ENCODE measurements at places on chromosomes 1 and 21. TPM values are rescaled to one million over a fixed set of nuclear protein-coding genes. Genes with fewer than 3 reads are reported as not detected.

KLHL21 gene
- 18.1 TPM for total RNA-seq

CHI3L2 gene
- total RNA-seq, result 10.4 TPM

GRCh38 chr1:3005771-3006170, 15.5 kb upstream of the ACTRT2 start:
- no peak for DNase-seq

GRCh38 chr21:43806017-43806710, 16.8 kb downstream of the RRP1 start:
- no peak for DNase-seq

- DNase-seq, result no peak
Measured at GRCh38 chr1:180211860-180212229, 18.2 kb upstream of the LHX4 start.

DNA sequence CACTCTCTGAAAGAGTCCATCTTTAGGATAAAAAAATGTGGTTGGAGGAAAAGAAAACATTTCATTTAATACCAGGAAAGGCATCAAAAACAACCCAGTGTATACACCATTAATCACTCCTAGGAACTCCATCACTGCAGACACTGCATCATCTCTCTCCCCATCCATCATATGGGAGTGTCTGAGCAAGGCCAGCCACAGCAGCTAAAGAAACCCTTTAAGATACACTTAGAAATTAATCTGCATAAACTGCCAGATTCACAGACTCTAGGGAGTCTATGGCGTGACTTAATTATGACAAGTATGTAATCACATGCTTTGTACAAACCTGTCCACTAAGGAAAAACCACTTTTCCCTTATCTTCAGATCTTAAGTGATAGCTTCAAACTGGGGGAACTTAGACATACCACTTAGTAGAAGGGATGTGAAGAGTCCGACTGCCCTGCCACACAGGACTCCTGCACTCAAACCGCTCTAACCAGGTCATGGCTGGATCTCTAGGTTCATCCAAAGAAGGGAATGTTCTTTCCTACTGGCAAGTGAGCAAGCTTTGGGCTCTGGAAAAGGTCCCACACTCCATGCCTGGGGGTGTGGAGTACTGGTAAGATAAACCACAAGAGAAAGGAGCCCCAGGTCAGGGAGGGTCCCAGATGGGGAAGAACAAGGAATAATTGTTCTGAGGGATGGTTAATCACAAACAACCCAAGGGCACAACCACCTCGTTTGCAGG, 61.0 kb upstream of the C8B start:
- no peak for DNase-seq

- DNase-seq, result no peak
Measured at GRCh38 chr1:40899230-40899870, 37.2 kb upstream of the CITED4 start.

- DNase-seq, result no peak
Measured at GRCh38 chr1:14937288-14937949, 216.1 kb upstream of the TMEM51 start.

- no peak for DNase-seq
Measured at GRCh38 chr21:25756190-25756932, 21.6 kb downstream of the GABPA start.

DNA sequence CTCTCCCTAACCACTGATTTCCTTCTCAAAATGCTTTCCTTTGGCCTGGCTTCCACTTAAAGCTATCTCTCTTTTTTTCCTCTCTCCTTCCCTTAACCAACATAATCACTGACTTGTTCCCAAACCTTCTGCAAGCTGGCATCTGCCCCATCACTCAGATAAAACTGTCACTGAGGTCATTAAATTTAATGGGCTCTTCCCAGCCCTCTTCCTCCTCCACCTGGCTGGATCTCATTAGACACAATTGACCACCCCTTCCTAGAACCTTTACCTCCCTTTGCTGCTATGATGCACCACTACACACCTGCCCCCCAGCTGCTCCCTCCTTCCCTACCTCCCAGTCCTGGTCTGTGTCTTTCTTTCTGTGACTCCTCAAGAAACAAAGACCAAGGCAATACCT, 44.0 kb upstream of the GJB5 start:
- no peak for DNase-seq

EPHA10 gene
- not detected for total RNA-seq

CHRM3 gene
- not detected for total RNA-seq

DNA sequence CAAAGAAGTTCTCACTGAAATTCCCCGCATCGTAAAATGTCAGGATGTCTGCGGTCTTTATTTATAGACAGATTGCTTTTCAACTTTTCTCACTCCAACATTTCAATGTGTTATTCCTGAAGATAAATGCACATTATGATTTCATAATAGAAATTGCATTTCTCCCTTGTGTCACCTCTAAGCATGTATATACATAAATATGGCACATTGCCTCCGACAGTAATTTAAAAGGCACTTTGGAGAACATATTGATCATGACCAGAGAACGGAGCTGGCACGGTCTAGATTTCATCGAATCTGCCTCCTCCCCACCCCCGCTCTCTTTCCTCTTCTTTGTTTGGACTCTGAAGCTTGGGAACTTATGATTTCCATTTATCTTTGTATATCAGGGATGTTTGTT, 54.9 kb upstream of the IGSF21 start:
- no peak for DNase-seq

DNA sequence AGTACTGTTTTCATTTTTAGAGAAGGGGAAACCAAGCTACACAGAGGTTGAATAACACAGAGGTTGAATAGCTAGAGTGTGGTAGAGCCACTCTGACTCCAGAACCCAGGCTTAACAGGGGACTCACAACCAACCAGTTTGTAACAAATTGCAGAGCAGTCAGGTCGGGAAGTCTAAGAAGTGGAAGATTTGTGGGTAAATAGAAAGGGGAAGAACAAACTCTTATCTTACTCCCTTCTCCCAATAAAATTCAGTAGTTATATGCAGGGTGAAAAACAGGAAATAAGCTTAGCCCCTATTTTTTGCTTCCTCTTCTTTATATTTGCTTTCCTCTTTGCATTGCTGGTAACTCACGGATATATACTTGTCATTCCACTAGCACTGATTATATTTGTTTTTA, 23.2 kb downstream of the CDC42 start:
- no peak for DNase-seq

GRCh38 chr1:186708694-186709097, 28.5 kb upstream of the PTGS2 start:
- DNase-seq, result no peak

DNA sequence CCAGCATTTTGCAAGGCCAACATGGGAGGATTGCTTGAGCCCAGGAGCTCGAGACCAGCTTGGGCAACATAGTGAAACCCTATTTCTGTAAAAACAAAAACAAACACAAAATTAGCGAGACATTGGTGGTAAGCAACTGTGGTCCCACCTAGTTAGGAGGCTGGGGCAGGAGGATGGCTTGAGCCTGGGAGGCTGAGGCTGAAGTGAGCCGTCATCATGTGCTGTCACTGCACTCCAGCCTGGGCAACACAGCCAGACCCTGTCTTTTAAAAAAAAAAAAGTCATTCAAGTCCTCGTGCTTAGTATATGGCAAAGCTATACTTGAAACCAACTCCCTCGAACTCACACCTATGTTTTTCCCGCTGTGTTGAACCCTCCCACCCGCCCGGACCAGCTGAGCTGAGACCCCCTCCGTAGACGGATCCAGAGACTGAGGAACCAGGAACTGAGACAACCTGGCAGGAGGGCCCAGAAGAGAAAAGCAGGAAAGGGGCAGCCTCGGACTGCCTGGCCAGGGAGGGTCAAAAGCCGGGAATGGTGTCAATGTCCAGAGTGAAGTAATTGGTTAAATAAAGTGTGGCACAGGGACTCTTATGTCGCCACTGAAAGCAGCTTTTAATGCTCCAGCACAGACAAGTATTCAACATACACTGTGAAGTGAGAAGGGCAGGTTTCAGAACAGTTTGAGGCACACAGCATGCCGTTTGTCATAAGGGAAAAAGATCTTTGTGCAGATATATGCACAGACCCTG, 32.8 kb upstream of the CASZ1 start:
- DNase-seq, result no peak

DNA sequence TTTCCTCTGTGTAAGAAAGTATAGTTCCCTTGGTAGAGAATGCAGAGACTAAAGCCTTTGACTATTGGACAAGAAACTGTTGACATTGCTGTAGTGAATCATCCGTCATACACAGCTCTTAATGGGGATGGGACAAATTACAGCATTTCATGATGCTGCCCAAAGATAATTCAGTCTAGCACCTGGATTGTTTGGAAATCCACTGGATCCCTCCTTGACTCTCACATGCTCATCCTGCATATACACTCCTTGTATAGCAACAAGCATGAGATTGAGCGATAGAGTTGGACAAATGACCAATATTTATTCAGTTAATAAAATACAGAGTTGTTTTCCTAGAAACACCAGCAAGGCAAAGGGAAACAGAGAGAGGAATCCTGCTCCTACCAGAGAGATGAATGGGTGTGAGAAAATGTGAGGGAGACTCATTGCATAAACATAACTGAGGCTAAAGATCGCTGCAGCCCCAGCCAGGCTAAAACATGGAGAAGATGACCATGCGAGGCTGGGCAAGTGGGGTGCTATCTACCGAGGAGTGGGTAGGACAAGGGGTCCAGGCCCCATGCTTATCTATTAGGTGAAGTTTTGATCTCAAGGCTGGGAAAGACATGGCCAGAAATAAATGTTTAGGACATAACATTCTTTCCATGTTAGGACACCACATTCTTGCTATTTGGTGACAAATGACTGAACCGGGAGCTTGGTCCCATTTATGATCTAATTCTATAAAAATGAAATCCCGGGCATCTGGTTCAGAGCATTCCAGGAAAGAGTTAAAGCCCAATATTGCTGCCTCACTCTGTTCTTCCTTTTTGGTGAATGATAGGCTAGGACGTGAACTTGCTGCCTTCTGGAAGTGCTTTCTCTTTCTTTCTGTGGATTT, 153.2 kb downstream of the TGFB2 start:
- DNase-seq, result no peak

DNA sequence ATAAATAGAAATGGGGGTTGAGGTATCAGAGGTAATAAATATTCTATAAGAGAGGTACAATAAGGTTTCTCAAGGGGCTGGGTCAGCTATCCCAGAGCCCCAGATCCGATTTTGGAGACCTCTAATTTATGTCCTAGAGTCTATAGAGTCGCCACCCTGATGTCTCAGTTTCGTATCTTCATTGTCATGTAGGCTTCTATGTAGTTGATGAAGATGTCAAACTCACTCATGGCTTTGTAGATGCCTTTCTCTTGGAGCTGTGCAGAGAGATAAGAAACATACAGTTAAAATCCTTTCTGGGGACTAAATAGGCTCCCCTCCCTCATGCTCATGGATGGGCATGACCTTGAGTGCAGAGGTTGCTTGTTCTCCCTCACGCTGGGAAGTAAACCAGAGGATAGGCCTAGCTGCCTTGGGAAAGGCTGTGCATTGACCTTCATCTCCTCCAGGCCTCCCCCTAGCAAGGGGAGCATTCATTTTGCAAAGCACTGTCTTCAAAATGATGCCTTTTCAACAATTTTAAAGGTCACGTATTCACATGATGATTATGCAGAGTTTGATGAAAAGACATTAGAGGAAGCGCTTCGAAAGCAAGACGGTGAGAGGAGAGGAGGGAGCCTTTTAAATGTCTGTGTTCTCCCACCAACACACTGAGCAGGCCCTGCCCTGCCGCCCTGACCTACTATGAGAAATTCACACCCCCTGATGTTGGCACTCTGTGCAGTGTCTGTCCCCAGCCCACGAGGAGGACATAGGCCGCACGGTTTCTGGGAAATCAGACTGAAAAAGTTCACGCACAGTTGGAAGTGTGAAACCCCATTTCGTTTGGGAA, 1.9 kb upstream of the IL19 start:
- DNase-seq, result no peak

KCNJ9 gene
- total RNA-seq, result not detected

GRCh38 chr1:57770772-57771171, 346.9 kb upstream of the DAB1 start:
- no peak for DNase-seq

KISS1 gene
- total RNA-seq, result not detected

DNA sequence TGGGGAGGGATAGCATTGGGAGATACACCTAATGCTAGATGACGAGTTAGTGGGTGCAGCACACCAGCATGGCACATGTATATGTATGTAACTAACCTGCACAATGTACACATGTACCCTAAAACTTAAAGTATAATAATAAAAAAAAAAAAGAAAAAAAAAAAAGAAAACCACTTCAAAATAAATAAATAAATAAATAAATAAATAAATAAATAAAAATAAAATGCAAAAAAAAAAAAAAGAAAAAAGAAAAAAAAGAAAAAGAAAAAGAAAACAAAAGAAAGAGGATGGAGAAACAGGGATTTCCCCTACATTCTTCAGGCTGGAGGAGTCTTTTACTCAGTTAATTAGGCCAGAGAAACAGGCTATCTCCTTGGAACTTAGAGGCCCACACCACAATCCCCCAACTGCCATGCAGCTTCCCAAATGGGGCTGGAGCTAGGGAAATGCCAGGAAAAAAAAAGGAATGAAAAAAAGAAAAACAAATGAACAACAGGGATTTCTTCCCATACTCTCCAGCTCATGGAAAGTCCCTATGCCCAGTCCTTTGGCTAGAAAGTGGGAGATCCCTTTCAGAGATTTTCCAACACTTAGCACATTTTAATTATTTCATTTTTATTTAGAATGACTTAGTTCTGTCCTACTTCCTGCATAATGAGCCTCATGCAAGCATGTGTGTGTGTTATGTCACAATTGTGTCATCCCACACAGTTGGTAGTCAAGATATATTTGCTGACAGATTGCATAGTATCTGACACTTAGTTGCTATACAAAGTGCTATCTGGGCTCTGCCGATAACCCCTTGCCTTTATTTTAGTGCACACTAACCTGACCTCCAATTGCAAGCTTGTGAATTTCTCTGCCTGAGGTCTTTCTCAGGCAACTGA, 486.4 kb downstream of the PLPP3 start:
- no peak for DNase-seq

DNA sequence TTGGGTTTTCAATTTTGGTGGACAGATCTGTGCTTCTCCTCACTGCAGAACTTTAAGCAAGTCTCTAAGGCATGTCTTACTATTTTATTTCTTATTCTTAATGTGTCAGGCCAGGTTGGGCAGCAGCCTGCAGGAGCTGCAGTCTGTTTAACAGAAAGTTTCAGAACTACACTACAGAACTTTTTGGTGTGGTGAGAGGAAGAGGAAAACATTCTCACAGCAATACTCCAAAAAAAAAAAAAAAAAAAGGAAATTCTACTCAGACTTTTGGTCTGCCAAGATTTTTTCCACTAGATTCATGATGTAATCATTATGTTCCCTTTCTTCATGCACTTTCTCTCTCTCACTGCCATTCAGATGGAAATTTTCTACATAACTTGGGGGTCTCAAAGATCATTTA, 255.2 kb downstream of the COL11A1 start:
- DNase-seq, result no peak

DNA sequence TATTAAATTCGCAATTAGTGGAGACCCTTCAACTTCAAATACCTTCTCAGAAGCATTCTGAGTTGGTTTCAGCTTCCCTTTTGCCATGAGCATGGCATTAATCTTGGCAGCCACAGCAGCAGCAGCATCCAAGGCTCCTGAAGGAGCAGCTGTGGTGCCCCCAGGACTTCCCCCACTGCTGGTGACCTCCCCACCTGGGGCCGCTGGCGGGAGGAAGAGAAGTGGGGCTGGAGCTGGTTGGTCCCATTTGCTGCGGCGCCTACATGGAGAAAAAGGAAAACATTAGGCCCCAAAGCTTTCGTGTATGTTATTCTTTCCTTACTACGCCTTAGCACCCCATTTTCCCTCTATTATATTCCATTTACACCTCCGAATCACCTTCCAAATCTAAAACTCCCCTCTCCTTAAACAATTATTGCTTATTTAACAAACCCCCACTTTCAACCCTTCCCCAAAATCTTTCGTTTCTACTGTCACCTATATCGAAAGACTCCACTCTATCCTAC, 569 bp downstream of the KHDC4 start:
- DNase-seq, result no peak

EFNA3 gene
- total RNA-seq, result 8.6 TPM

GRCh38 chr21:37082856-37083528, 9.9 kb downstream of the TTC3 start:
- DNase-seq, result no peak

Measured in activated CD8-positive, alpha-beta T cell treated with anti-CD3 and anti-CD28 coated beads for 36 hours (primary cell).